ENCODE measurements at places on chromosomes 13 and 19.
A peak's percentile ranks its signal among the peaks of the same experiment; 100 is the strongest.

DNA sequence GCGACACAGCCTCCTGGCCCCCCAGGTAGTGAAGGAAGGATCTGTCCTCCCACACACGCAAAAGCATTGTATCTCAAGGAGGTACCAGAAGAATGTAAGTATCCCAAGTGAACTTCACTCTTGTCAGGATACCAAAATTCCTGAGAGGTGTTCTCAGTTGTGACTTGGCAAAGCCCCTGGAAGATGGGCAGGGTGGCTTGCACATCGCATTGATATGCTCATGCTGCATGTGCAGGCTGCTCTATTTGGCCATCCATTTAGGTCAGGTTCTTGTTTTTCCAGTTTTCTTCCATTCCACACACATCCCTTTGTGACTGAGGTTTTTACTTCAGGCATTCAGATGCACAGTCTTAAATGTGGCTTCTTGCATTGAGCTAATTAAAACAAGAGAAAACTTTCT, 382.8 kb downstream of the FOXO1 start:
- no peak for DNase-seq

DNA sequence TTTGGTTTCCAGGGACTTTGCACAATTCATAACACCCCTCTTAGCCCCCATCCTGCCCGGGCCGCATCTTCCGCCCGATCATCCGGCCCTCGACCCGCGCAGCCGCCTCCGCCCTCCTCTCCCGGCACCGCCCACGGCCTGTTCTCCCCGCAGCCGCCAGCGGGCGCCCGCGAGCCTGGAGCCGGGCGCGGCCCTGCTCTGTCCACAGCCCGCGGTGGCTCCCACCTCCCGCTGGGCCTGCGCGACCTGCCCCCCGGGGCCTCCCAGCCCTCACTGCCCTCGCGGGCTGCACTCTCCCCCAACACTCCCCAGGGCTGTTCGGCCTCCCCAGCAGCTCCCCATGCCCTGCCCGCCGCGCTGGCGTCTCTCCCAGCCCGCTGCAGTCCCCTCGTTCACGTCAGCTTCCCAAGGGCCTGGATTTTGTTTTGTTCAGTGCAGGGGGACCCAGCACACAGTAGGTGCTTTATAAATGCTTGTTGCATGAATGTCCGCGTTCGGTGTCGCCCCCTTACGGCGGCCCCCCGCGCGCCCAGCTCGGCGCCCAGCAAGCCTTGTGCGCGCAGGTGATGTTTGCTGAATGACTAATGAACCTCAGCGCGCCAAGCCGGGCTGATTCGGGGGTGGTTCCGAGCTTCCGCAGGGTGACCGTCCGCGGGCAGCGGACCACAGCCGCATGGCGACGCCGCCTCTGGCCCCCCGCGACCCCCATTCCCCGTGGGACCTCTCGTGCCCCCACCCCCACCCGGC, 4.6 kb upstream of the APC2 start:
- peak; percentile 69 for DNase-seq

- DNase-seq = no peak
These were observed 3.8 kb downstream of the PPP1R12C start for GRCh38 chr19:55113570-55114039.

DNA sequence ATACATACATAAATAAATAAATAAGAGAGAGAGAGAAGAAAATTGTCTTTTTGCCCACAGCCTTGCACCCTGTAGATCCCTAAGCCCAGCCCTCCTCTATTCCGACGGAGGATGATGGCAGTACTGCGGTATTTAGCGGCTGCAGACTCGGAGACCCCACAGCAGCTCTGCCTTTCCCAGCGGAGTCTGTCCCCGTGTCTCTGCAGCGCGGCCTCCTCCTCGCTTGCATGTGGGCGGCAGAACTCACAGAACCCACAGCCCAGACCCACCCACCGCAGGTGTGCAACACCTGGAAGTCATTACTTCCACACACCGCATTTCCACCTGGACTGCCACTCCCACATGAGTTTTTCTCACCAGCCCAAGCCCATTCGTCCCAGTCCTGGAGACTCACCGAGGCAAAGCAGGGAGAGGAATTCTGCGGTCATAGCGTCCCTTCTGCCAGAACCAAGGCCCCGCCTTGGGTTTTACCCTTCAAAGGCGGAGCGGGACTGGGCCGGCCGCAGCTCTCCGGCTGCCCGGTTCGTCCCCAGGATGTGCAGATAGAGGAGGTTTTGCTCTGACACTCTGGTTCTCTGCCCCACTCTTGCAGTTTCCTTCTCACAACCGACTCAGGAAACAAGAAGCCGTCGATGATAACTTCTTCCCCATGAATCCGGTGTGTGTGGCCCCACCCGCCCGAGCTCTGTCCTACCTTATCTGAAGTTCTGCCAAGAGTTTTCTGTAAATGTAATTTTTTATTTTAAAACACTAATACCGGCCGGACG, at the start of gene VSTM1:
Gene VSTM1 (minus strand): TSS at position 548 of the 767 bp plus-strand sequence. CDS start 120 bp downstream, at position 428.
- no peak for DNase-seq

DNA sequence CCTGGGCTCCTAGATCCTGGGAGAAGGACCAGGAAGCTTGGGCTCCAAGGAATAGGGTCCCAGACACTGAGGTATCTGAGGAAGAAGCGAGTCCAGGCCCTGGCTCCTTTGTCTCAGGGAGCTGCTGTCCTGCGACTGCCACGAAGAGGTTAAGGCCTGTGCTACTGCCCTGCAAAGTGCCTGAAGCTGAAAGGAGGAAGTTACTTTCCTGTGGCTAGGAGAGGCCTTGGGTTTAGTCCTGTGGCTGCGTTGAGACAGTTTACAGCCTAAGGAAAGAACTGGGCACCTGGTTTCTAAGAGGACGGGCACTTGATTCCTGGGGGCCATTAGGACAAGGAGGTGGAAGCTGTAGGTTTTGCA, 2.8 kb downstream of the MYADM start:
- no peak for DNase-seq

DNA sequence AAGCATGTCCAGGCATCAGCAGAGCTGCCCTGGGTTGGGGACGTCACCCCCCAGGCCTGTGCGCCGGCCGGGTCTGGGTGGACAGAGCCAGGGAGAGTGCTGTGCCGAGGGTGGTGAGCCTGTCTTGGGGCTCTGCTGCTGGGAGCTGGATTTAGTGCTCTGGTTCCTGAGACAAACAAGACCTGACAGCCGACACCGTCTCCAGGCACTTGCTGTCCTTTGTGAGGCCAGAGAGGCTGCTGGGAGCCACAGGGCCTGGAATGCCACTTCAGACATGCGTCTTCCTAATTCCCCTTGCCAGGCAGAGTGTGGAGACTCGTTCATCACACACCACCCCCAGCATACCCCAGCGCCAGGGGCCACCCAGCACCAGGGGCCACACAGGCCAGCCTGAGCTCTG, 165.8 kb downstream of the KDM4B start:
- DNase-seq = no peak

- no peak for DNase-seq
These were observed 242.5 kb upstream of the SERP2 start for GRCh38 chr13:44131069-44131614.

DNA sequence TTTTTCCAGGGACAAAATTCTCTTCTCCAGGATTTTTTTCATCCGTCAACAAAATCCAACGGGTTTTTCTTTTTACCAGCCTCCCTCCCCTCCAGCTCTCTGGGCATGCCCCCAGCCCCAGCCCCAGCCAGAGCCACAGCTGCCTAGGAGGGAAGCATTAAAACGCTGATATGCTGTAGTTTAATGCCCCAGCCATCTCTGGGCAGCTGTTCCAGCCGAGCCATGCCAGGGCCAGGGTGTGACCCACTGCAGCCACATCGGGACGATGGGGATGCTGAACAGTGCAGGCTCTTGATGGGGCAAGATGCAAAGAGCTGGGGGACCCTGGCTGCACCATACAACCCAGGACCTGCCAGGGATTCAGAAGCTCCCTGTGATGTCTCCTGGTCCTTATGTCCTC, 32.1 kb downstream of the TSHZ3 start:
- no peak for DNase-seq

GRCh38 chr19:58440556-58440955, 603 bp upstream of the ZNF132 start:
- DNase-seq = no peak

DNA sequence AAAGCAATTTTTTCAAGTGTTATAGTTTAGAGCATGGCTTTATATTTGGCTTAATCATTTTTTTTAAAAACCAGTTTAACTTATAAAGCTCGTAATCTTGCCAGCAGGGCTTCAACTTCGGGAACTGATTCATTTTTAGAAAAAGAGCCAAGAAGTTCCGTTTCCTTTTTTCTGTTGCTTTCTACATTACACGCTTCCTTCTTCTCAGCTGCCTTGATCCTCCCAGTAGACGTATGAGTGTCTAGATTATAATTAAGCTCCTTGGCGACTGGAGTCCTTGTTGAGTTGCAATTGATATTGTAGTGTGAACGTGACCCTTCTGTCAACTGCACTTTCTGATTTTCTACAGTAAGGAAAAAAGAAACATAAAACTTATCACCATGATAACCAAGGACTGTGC, 497.2 kb downstream of the DIAPH3 start:
- DNase-seq = no peak

GRCh38 chr13:79314652-79315051, 91.4 kb downstream of the RBM26 start:
- DNase-seq = no peak

- no peak for DNase-seq
These were observed 7.7 kb upstream of the ZNF611 start for GRCh38 chr19:52742516-52742915.

- no peak for DNase-seq
These were observed 84.8 kb downstream of the SIPA1L3 start for GRCh38 chr19:37991841-37992248.

- DNase-seq = no peak
These were observed 1.4 kb downstream of the LILRB2 start for GRCh38 chr19:54279406-54279962.

Measured in activated CD4-positive, alpha-beta T cell treated with anti-CD3 and anti-CD28 coated beads for 24 hours (primary cell).